Activated CD4-positive, CD25-positive, alpha-beta regulatory T cell (primary cell): ENCODE measurements at places on chromosomes 5 and 9.

- DNase-seq: no peak
Observed at GRCh38 chr9:133612816-133613215, 3.6 kb upstream of the FAM163B start.

DNA sequence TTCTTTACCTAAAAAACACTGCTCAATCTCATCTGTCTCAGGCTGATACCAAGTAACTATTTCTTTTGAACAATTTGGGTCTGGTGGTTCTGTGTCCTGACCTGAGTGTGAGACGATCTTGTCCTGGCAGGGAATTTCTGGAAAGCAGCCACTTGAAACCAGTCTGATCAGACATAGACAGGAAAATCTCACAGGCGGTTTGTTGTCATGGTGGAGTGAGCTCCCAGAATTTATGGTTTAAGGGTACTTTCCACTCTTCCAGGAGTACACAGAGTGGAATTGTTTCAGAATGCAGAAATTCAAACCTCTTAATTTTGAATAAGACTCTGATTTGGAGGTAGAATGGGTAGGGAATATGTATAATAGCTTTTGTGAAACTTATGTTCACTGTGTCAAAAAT, 268.2 kb downstream of the ISL1 start:
- no peak for DNase-seq

DNA sequence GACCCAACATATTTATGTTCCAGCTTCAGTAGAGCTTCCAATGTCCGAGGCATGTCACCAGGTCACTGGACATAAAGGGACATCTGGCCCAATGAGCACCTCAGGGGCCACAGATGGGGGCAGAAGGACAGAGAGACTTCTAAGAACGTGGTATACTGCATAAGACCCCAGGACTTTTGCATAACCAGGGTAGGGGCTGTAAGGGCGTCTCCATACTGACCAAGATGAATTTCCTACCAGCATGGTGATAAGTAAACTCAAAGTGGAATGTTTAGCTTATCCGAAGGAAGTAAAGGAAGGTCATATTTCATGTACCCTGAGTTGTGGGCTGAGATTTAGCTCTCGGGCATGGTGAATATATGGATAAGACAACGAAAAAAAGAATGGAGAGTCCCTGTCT, 17.5 kb upstream of the COL27A1 start:
- no peak for DNase-seq

DNA sequence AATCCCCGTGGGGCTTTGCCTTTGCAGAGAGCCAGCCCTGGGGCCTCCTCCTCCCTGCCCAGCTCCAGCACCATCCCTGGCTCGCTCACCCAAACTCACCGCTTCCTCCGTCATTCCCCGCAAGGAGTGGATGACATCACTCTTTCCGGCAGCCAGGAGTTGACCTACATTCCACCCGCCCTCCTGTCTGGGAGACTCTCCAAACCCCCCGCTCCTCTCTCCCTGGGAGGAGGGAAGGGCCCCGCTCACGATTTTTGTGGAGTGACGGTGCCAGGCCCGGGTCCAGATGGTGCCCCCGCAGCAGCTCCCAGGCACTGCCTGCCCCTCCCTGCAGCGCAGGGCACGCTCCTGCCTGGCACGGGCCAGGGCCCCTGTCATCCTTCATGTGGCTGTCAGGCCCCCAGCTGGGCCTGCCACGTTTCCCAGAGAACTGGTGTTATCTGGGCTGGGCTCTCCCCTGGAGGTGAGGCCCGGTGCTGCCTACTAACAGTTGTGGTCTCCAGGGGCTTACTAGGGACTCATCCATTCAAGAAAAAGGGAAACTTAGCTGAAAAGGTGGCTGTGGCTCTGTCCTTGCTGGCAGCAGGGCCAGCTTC, 52.3 kb downstream of the NTNG2 start:
- DNase-seq: no peak

- no peak for DNase-seq
Observed at GRCh38 chr9:134433101-134433500, 106.8 kb downstream of the RXRA start.

- no peak for DNase-seq
Observed at GRCh38 chr5:84791138-84791537, 406.5 kb upstream of the EDIL3 start.

GRCh38 chr9:114240647-114241558, 82.0 kb upstream of the ORM1 start:
- DNase-seq: no peak

DNA sequence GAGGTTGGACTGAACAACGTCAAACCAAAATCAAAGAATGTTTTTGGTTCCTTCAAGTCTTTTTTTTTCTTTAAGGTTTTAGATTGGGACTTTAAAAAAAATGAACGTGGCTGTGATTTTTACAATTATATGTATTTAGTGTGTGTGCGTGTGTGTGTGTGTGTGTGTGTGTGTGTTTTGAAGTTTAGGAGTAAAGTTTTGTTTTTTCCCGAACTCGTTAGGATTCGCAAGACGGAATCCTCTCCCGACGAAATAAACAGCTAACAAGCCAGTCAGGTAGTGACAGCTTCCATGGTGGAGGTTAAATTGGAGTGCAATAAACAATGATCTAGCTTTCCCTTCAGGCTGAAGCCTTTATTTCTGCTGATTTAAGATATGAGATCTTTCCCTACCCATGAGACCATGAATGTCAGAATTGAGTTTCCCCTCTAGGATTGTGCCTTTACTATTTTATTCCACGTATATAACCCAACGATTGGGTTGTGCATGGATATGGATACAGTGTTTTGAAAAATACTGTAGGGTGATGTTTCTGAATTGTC, 1.2 kb downstream of the KIAA1958 start:
- DNase-seq: no peak

GRCh38 chr9:128702949-128703615, 779 bp downstream of the PKN3 start:
- DNase-seq: no peak

GRCh38 chr9:37746448-37747270, 6.9 kb upstream of the TRMT10B start:
- DNase-seq: no peak

GRCh38 chr5:95441636-95442035, 50.5 kb downstream of the FAM81B start:
- no peak for DNase-seq

DNA sequence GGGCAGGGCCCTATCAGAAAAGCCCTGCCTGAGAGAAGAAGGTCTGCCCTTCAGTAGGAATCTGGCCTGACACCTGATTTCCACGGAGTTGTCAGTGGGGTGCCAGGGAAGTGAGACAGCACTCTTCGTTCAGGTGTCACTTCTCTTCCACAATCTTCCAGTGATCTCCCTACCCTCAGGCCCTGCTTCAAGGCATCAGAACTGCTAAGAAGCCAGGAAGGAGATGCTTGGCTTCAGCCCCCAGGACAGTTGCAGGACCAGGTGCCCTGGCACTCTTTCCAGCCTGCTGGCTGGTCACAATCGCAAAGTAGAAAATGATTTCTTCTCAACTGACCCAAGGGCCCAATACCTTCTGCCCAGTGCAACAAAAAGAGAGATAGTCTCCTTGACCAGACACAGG, 50.3 kb downstream of the SPOCK1 start:
- DNase-seq: no peak

DNA sequence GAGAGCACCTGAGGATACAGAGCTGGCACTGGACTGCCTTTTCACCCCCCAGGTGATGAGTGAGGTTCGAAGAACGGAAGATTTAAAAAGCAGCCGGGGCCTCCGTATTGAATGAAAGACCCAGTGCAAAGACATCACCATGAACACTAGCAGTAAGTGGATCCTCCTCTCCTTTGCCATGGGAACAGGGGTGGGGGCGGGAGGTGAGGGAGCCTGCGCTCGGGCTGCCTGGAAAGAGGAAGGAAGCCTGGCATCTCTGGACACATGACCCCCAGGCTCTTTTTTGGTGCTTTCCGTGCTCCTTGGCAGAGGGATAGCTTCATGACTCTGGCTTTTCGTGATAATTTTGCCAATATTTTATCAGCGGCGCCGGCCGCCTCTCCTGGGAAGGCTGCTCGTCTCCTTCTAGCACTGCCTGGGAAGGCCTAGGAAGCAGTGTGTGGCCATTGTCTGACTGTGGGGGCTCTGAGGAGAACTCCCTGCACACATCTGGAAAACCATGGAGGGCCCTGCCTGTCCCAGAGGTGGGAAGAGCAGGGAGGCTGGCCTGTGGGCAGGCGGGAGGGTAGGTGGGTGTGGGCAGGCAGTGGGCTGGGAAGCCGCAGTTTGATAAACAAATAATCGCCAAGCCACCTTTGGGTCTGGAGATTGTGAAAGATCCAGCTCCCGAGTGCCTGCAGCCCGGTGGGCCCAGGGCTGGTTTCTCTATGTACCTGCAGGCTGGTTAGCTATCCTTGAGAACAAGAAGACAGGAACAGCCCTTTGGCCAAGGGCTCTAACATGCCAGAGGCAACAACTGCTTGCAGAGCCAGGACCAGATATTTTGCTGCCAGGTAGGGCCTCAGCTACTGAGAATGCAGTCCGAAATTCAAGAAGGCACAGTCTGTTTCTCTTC, 911 bp downstream of the ABLIM3 start:
- no peak for DNase-seq

DNA sequence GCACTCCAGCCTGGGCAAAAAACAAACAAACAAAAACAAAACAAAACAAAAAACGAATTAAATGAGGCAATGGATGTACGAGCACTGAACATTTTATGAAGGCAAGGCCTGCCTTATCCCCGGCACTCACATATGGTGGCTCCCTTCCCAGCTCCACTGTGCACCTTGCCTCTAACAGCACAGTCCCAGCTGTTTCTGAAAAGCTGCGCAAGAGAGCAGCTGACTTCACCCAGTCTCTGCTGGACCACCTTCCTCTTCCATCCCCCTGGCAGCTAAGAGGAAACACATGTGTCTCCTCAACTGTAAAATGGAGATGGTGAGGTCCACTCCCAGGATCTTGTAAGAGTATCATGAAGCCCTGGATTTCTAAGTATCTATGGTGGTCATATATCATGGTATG, 100.7 kb downstream of the KLF4 start:
- DNase-seq: no peak

- no peak for DNase-seq
Observed at GRCh38 chr5:79413112-79413511, 100.8 kb downstream of the HOMER1 start.

DNA sequence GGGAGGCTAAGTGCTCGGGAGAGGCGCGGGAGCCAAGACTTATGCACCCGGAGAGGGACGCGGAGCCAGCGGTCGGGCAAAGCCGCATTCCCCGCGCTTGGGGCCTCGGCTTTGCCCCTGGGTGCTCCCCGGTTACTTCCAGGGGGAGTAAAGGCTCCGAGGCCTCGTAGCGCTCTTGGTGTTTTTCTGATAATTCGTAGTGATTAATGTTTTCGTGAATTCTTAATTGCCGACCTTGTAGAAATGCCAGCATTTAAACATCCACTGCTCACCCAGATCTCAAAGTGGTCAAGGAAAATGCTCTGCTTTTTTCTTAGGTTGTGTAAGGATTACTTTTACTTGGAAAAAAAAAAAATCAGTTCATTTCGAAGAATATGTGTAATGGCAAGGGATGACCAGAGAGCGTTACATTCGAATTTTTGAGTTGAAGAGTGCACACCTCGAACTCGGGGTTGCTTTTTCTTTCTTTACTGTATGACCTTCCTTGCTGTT, 654 bp upstream of the TUT7 start:
- DNase-seq: no peak

DNA sequence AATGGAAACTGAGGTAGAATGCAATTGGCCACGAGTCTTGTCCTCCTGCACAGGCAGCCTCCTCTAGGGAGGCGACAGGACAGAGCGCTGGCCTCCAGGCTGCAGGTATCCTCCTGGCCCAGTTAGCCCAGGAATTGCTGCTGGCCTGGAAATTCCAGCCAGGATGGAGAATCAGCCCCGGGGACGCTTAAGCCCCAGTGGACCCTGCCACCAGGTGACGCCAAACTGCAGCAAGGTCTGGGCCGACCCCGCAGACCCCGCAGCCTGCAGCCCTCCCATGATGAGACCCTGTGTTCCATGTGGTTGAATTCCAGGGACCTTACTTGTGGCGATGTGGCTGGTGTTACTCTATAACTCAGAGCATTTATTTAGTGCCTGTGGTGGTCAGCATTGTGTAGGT, 7.3 kb downstream of the CACFD1 start:
- no peak for DNase-seq

GRCh38 chr9:119963258-119963797, 594.1 kb upstream of the BRINP1 start:
- no peak for DNase-seq

DNA sequence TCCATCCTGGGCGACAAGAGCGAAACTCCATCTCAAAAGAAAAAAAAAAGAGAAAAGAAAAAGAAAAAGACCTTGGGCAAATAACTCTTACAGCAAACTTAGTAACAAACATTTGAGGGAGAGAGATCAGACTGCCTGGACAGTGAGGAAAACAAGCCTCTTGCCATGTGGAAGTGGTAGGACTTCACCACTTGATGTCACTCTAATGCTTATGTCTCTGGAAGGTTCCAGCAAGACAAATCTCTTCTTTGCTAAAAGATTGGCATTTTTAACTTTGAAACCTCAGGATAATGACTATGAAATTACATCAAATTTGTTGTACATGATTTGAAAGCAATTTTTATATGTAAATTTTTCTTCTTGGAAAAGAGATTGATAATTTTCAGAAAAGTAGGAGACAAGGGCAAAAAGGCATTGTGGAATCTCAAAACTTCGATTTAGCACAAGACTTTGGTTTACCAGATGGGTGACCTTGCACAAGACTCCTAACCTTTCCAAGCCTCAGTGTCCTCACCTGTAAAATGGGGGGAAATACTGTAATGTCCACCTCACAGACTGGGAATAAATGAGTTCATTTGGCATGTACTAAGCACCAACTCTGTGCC, 5.4 kb downstream of the ACTL7B start:
- DNase-seq: no peak

- no peak for DNase-seq
Observed at GRCh38 chr5:72067682-72068470, 39.4 kb upstream of the MAP1B start.

DNA sequence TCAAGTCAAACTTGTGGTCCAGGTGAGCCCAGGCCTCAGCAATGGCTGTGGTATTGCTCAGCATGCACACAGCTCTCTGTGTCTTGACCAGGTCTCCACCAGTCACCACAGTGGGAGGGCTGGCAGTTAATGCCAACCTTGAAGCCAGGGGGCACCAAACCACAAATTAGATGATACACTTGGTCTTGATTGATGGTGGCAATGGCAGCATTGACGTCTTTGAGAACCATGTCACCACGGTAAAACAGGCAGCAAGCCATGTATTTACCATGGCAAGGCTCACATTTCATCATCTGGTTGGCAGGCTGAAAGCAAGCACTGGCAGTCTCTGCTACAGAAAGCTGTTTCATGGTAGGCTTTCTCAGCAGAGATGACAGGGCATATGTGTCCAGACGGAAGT, 40.0 kb downstream of the NIM1K start:
- no peak for DNase-seq

DNA sequence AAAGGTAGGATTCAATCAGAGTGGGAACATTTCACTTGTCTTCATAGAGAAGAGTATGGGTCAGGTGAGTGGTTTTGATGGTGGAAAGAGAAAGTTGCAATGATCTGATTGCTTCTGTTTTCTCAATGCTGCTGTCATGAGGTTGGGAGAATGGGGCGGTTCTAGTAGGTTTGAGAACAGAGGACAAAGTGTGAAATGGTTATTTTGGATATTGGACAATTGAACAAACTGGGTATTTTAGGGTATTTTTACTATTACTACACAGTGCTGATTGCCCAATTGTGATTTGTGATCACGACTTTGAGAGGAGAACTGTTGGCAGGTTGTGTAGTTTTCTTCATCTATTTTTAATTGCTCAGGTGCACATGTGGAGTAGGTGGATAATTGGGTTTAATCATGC, 60.2 kb downstream of the COMMD10 start:
- DNase-seq: no peak

- no peak for DNase-seq
Observed at GRCh38 chr9:121631115-121631514, 20.3 kb upstream of the DAB2IP start.
